ENCODE measurements at places on chromosomes 16 and 17.
A peak's percentile ranks its signal among the peaks of the same experiment; 100 is the strongest.

DNA sequence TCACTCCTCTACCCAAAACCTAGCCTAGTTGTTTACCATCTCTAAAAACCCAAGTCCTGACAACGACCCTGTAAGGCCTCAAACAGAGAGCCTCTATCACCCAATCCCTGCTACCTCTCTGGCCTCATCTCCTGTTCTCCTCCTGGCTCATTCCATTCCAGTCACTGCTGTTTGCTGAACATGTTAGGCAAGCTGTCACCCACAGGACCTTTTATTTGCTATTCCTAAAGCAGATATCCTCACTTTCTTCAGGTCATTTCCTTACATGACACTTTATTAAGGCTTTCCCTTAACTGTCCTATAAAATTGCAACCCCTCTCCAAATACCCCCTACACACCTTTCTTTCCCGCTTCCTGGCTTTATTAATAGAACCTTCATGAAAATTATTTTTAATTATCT, 85.1 kb downstream of the KANSL1 start:
- DNase-seq, result no peak

- no peak for DNase-seq
These were observed 693.4 kb downstream of the TOX3 start for GRCh38 chr16:51853586-51853985.

- no peak for DNase-seq
These were observed 31.1 kb upstream of the CPNE2 start for GRCh38 chr16:57061084-57061905.

DNA sequence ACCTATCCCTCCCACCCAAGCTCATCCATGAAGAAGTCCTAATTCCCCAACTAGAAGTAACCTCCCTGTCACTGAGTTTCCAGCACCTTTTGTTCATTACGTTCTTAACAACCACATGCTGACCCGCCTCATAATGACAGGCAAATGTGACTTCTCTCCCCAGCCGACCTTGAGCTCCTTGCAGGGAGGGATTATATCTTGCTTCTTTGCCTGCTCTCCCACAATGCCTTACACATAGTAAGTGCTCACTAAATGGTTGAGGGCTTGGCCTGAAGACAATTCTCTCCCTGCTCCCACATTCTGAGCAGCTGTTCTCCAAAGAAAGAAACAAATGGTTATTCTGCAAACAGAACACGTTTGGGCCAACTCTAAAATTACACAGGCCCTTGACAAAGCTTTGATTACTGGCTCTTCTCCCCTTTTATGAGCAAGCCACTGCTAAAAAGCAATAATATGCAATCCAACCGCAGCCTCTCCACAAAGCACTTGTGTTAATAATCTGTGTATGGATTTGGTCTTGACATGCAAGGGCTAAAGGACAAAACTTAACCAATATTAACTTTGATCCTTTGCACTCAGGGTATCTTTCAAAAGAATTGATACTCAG, 23.2 kb downstream of the SLC39A11 start:
- DNase-seq, result peak; percentile 46

DNA sequence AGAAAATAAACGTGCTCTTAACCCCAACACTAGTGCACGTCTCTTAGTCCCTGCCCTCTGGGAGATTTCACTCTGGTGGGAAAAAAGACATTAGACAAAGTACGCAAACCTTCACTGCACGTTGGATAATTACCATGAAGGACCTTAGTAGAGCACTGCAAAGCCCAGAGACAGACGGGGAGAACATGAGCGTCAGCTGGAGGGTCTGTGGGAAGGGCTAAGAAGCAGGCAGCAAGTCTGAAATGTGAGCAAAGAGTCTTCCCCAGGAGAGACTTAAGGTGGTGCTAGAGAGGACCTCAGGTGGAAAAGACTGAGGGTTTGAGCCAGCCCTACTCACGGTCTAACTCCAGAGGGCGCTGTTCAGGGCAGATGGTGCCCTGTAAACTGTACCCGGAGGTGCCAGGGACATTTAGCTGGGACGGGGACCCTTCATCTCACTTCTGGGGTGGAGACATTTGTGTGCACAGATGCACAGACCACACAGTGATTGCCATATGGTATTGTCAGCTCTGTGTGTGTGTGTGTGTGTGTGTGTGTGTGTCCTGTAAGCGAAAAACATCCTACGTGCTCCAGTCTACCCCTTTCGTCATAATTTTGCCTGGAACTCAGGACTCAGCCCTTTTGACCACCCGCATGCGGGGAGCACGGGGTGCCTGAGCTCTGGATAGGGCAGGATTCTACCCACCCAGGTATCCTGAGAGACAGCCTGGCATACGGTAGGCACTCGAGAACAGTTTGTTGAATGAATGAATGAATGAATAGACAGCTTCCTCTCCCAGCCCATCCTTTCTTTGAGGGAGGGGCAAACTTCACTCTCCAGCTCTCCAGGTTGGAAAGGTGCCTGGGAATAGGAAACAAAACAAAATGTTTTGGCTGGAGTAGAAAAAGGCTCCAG, 10.1 kb upstream of the STAC2 start:
- DNase-seq, result peak; percentile 83

GRCh38 chr17:67200727-67201301, 44.2 kb downstream of the HELZ start:
- no peak for DNase-seq

DNA sequence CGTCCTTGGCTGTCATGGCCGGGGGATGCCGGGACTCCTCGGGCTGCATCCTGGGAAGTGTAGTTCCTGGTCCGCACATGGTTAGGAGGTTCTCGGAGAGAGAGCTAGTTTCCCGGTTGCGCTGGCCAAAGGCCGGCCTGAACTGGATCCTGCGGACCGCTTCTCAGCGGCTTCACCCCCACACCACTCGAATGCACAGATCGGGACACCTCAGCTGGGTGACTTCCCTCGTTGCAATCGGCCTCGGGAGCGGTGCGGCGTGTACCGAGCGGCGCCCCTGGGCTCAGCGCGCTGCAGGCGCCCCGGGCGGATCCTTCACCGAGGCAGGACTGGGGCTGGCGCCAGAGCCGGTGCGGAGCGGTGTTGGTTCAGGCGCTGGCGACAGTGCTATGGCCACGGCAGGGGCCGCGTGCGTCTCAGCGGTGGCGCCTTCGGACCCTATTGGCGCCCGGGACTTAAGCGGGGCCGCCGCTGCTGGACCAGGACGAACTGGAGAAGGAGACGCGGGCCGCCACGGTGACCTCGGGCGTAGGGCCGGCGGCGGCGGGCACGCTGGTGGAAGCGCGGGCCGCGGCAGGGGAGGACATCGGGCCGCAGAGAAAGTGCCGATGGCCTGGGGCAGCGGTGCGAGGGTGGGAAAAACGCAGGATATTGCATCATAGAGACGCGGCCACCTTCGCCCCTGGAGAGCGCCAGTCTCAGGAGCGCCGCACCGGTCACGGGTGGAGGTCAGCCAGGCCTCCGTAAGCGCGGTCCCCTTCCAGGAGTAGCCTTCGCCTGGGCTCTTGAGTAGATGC, 11.4 kb downstream of the ZNF629 start:
- no peak for DNase-seq

GRCh38 chr17:52738791-52739190, 580.3 kb upstream of the CA10 start:
- DNase-seq, result no peak

DNA sequence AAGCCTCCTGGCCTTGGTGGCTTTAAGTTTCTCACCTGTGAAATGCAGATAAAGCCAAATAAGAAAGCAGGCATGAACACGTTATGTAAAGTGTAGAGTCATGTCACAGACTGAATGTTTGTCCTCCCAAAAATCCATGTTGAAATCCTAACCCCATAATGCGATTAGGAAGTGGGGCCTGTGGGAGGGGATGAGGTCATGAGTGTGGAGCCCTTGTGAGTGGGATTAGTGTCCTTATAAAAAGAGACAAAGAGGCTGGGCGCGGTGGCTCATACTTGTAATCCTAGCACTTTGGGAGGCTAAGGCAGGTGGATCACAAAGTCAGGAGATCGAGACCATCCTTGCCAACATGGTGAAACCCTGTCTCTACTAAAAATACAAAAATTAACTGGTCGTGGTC, 19.5 kb upstream of the C16orf78 start:
- no peak for DNase-seq

- no peak for DNase-seq
These were observed 5.0 kb downstream of the RPL19 start for GRCh38 chr17:39205112-39205526.

GRCh38 chr16:12590409-12590808, 213.3 kb downstream of the CPPED1 start:
- no peak for DNase-seq

- DNase-seq, result no peak
These were observed 90.1 kb downstream of the KCNJ2 start for GRCh38 chr17:70259400-70259799.

DNA sequence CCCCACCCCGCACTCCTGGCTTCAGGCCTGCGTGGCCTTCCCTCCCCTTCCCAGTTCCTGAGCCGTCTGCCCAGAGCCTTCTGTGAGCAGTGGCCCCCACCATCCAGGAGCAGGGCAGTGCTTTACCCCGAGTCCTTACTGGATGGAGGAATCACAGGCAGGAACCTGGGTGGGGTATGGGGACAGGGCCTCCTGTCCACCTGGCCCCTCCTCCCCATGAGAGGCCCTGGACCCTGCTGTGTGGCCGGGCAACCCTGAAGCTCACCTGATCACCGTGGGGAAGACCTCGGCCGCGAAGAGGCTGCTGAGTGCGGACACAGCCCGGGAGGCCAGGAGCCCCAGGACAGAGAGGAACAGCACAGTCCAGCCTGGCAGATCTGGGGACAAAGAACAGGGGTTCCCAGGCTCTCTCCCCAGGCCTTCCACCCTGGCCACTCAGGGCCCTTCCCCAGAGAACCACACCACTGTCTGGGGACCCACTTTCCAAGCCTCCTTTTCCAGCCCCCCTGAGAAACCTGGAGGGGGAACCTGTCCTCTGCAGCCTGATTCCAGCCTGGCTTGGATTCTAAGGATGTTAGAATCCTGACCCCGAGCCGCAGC, 3.2 kb downstream of the SLC22A31 start:
- no peak for DNase-seq

GRCh38 chr17:82875407-82875856, 35.6 kb upstream of the ZNF750 start:
- no peak for DNase-seq

- no peak for DNase-seq
These were observed 167.1 kb downstream of the KCNJ2 start for GRCh38 chr17:70336411-70336810.

DNA sequence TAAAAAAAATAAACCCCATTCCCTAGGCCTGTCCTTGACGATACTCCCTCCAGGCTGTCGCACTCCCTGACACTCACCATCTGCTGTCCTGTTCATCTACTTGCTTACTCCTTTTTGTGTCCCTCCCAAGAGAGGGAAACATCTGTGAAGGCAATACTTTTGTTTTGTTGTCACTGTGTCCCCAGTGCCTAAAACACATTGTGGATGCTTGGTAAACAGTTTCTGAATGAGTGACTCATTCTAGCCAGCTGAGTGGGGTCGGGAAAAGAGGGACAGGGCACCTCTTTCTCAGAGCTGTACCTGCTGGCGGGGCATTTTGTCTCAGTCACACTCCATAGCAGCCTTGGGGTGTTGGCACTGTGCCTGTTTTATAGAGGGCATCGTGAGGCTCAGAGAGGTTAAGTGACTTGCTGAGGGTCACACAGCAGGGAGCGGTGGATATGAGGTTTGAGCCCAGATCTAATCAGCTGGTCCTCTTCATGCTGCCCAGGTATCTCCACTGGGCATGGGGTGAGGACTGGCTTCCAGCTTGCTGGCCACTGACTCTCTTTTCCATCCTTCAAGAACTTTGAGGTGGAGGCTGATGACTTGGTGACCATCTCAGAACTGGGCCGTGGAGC, 15.6 kb downstream of the MAP2K3 start:
- DNase-seq, result no peak

DNA sequence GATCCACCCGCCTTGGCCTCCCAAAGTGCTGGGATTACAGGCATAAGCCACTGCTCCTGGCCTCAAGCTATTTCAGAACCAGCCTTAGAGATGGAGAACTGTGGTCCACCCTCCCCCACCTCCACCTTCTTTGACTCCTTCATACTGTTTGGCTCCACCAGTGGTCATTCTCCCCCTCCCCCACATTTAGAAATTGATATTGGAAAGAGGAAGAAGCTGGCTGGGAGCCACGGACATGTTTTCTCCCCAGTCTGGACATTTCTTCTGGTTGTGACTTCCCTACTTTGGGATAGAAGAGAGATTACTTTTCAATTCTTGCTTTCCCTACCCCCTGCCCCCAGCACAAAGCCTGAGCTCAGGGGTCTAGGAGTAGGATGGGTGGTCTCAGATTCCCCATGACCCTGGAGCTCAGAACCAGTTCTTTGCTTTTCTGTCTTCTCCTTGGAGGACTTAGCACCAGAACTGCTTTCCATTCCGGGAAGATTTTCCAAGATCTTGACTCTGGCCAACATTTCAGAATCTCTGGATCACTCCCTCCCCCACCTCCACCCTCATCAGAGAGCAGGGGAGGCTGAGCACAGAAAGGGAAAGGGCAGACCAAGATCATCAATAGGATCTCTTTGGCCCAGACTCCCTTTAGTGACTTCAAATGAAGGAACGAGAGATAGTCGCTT, 16.3 kb downstream of the CAVIN1 start:
- DNase-seq, result no peak

- no peak for DNase-seq
These were observed at the start of gene PIEZO1 for GRCh38 chr16:88785106-88785924. Gene PIEZO1, minus strand, starts transcription at chr16:88785220. Its CDS starts 256 bp downstream, at chr16:88784964.

DNA sequence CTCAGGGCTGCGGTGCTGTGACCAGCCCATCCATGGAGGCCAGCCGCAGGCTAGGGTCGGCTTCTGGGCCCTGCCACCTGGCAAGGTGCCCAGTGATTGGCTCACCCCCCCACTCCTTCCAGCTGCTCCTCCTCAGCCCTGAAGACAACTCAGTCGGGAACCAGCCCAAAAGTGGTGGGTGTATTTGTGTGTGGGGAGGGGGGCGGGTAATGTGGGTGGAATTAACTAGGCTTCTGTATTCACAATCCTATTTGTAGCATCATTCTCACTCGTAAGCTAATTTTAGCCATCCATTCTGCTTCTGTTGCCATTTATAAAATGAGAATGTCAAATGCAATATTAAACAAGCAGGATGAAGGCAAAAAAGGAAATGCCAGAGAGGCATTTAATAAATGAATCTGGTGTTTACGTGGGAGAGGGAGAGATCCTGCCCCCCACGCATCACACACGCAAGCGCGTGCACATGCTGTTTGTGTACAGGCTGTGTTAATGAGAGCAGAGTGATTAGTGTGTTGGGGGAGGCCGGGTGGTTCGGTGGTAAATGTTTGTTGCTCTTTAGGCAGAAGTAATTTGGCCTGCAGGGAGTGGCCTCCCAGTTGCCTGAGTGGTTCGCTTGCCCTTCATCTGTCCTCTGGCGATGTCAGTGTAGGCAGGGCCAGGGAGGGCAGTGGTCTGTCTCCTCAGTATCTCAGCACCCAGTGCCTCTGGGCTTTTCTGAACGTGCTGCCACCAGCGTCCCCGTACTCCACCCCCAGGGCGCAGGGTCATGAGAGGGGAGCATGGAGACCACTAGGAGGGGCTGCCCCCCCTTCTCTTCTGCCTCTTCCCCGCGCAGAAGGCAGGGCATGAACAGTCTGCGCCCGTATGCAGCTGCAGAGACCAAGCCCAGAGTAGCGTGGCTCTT, 140.1 kb downstream of the CCDC182 start:
- peak; percentile 89 for DNase-seq

DNA sequence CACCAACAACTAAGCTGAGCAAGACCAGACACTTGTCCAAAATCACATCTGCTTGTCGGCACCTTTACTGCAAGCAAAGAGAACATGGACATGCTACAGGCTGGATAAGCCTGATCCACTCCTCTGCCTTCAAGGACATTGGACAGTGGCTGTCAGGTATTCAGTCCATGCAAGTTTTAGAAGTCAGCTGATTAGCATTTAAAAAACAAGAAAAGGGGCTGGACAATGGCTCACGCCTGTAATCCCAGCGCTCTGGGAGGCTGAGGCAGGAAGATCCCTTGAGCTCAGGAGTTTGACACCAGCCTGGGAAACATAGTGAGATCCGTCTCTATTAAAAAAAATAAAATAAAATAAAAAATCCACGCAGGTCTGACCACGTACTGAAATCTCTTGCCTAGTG, 20.3 kb downstream of the PARN start:
- DNase-seq, result no peak
